ENCODE measurements at places on chromosomes 3 and 15.

DNA sequence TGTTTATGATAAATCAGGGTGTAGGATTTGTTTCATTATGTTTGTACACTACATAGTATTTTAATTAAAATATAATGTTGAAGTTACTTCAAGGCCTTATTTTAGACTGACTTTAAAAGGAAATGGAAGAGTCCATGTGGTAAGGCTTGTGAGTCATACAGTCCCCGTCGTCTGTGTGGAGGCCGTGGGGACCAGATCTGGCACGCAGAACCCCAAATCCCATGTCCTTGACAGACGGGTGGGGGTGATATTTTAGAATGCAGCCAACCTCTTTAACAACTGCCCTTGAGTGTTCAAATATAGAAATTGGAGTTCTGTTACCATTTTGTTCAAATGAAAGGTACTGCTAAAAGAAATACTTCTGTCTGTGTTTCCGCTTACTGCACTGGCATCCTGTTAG is 35.8 kb downstream of the ABHD17C start:
- no peak for DNase-seq

DNA sequence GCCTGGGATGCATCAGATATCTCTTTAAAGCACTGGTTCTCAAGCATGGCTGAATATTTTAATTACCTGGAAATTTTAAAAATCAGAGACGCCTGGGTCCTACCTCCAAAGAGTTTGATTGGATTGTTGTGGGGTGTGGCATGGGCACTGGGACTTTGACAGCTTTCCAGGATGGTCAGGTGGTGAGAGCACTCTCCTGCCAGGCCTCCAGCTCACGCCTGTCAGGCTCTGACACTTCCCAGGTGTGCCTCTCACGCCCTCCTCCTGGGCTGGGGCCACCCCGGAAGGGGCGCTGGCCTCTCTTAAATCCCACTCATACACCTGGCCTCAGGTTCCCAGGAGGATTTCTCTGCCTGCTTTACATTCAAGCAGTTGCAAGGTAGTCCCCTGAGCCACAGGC is 48.5 kb downstream of the AMOTL2 start:
- DNase-seq: no peak

- no peak for DNase-seq
Observed at GRCh38 chr15:64502151-64502550, 41.8 kb downstream of the ZNF609 start.

DNA sequence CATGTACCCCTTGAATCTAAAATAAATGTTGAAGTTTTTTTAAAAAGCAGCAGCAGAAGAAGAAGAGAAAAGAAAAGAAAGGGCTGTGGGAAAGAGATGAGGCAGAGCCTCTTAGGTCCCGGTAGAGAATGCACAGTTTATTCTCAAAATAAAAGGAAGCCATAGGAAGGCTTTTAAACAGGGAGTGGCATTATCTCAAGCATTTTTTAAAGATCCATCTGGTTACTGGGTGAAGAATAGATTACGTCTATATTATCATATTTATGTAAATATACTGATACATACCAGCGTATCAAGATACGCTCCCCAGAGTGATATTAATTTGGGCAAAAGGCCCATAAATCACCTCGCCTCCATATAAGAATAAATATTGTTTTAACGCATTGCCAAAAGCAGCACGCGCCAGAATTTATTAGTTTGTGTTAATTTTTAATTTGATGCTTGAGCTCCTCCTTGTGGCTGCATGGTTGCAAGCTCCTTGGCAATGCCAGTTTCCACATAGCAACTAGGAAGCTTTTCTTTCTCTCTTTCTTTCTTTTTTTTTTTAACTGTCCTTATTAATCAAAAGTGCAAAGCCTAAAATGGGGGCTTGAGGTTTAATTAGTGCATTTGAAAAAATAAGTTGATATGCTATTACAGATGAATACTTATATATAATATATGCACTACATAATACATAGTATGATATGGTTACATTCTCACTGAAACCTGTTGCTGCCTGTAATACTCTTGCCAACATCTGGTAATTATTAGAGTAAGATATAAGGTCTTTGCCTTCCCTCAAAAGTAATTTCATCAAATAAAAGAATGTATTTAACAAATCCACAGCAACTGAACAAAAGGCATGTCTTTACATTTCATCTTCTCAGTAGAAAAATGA is 242.8 kb upstream of the UBE2E2 start:
- no peak for DNase-seq

DNA sequence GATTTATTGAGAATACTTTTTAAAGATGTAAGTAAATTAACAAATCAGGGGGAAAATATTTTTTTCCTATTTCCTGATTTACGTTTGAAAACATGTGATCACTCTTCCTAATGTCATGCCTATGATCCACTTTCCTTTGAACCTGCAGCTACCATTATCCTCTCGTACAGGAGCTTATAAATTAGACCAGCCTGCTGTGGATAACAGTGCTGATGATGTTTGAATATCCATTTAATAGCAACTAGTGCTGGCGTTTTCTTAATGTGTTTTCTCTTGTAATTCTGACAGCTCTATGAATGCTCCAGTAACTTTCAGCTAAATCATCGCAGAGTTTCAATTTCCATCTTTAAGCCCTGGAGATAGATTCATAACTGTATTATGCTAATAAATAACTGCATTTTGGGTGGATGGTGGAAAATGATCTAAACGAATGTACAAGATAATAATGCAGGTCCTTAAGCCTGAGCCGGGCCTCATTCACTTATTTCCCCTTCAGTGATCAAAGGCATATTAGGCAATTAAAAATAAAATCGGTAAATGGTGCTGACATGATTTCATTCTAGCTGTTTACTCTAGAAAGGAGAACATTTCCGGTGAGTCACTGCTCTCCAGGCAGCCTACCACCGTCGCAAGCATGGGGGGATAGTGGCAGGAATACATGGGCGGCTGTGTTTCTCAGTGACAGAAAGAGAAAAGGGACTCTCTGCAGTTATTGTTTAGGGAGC is 58.5 kb upstream of the SLC24A5 start:
- no peak for DNase-seq

DNA sequence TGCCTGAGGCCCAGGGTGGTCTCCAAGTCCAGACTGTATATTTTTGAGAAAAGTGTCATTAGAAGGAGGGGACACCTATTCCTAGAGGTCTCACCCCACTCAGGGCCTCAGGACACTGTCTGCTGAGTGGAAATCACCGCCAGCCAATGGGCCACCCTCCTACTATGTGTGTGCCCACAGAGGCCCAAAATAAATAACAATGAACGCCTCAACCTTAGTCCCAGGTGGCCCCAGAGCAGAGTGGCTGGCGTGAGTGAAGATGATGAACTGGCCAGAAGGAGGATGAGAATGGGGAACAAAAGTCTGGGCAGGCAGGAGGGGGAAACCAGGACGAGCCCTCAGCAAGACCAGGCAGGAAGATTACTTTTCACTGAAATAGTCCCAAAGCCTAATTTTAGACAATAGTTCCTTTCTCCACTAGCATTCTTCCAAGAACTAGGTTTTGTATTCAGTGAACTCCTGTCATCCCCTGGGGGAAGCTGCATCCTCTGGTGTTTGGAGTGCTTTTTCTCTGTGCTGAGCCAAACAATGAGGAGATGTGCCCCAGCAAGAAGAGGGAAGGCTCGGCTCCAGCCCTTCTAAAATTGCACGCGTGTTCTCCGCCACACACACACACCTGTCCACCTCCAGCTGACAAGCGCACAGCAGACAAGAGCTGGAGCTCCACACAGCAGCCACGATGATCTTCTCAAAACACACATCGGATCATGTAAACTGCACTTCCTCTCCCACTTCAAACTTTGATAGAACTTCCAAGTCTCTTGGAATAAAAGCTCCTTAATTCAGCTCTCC is 72.2 kb downstream of the ADCY5 start:
- DNase-seq: no peak

GRCh38 chr3:141525814-141526213 is 39.0 kb downstream of the RASA2 start:
- no peak for DNase-seq

- no peak for DNase-seq
Observed at GRCh38 chr15:38048001-38048455, 113.6 kb downstream of the TMCO5A start.

GRCh38 chr15:80404761-80405553 is 775 bp downstream of the ARNT2 start:
- no peak for DNase-seq

- no peak for DNase-seq
Observed at GRCh38 chr15:96273317-96274086, 57.0 kb upstream of the NR2F2 start.

GRCh38 chr3:8197384-8197783 is 304.2 kb upstream of the LMCD1 start:
- no peak for DNase-seq

GRCh38 chr15:94205366-94205765 is 26.0 kb upstream of the MCTP2 start:
- DNase-seq: no peak

- no peak for DNase-seq
Observed at GRCh38 chr3:134365766-134366065, 8.5 kb downstream of the AMOTL2 start.

GRCh38 chr3:35307296-35307695 is 332.0 kb upstream of the ARPP21 start:
- DNase-seq: no peak

DNA sequence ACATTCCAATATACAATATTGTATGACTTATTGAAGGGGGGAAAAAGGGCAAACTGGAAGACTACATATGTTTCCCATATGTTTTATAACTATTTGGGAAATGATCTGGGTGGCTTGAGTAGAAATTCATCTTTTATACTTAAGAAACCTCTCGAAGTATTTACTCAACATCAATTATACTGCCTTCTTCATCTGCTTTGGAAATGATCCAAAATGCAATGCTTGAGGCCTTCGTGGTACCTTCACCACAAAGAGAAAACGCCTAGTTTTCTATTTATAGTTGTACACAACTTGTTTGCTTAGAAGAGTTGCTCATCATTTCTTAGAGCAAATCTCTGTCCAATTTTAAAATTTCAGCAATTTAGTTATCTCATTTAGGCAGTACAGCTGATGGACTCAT is 18.8 kb downstream of the ACKR4 start:
- no peak for DNase-seq

GRCh38 chr3:141365201-141365600 is 3.1 kb upstream of the ZBTB38 start:
- DNase-seq: no peak

GRCh38 chr15:56261854-56262509 is 18.3 kb upstream of the RFX7 start:
- DNase-seq: no peak

DNA sequence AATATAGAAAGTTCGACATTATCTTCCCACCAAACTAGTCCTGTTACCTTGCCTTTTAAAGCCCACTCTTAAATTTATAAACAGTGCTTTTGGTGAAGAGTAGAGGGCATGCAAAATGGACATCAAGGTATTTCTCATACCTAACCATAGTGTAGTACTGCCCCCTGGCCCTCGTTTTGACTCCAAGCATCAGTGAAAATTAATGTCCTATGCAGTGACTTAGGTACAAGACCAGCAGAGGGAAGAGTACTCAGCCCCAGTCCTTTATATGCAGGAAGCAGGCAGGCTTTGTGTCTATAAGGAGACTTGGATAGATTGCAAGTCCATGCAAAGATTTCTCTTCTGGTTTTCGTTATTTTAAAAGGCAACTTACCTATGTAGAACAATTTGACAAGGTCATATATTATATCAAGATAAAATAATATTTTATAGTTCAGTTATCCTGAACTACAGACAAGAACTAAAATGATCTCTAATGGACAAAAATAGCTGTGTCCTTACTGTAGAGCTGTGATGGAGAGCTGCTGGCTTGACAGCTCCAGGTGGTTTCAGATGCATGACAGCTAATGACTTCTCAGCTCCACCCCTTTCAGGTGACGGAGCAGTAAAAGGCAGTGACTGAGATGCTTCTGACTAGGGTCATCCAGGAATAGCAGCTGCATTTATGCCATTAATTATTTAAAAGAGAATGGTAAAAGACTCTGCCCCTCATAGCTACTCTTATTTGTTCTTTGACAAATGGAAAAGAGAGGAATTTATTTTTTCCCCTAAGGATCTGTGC is 646.1 kb downstream of the SQOR start:
- no peak for DNase-seq

GRCh38 chr3:62822905-62823304 is 52.3 kb downstream of the CADPS start:
- DNase-seq: no peak

DNA sequence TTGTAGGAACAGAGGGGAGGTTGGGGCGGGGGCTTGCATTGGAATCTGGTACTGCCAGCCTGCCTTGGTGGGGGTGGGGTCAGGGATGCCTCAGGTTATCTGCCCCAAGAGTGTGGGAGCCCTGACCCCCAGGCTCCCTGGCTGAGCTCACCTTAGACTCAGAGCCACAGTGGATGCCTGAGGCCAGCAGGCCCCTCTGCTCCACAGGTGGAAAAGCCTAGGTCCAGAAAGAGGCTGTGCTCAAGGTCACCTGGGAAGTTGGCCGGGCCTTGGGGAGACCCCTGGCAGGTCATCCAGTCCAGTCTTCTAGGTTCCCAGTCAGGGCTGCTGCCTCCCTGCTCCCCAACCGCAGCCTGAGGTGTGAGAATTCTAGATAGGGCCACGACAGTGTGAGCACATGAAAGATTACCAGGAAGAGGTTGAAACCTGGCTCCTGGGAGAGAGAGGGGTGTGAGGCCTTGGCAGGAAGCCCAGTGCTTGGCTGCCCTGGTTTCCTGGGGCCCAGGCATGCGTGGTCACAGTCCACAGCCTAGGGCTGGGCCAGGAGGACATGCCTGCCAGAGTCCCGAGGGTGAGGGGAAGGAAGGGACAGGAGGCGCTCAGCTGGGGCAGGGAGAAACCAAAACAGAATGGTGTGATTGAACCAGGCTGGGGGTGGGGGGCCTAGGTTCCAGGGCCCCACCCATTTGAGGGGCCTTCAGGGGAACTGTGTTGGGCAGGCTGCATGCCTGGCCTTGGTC is 4.9 kb downstream of the HDAC11 start:
- no peak for DNase-seq

- no peak for DNase-seq
Observed at GRCh38 chr15:64635499-64636495, 139.6 kb downstream of the RBPMS2 start.

DNA sequence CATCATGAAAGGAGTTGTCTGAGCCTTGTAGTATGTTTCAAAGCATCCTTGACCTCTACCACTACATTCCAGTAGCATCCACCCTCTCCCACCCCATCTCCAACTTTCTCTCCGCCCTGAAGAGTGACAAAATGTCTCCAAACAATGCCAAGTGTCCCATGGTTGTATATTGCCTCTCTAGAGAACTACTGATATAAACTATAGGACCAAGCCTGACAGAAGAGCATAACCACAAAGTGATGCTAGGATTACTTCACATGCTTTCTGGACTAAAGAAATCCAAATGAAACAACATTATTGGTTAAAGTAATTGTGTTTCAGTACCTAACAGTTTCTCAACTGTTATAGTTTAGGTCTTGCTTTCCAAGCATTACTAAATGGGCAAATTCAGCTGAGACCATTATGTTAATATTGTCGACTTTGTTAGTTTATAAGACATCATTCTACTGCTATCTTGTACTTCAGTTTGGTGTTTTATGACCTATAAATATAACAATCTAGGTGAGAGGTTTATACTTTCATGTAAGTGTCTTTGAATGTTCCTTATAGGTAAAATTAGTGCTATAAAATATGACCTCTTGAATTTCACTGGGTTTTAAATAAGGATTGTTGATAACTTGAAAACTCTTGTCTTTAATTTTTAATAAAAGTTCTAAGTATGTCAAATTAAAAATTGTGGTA is 117.4 kb downstream of the SUCNR1 start:
- no peak for DNase-seq

Measured in activated naive CD4-positive, alpha-beta T cell (primary cell).